ENCODE measurements at places on chromosomes 11 and 22. TPM values are rescaled to one million over a fixed set of nuclear protein-coding genes. Genes with fewer than 3 reads are reported as not detected.

The SPI1 gene
- 35.3 TPM for total RNA-seq

The RAG2 gene
- not detected for total RNA-seq

The ARHGAP8 gene
- total RNA-seq = 46.7 TPM

The IGLL1 gene
- total RNA-seq = not detected

The OR2AT4 gene
- not detected for total RNA-seq

The OR52I2 gene
- not detected for total RNA-seq

The SLC43A3 gene
- 39.5 TPM for total RNA-seq

The RBMXL2 gene
- total RNA-seq = not detected

GRCh38 chr11:2655016-2655719 lies 44.6 kb downstream of the KCNQ1OT1 start:
- no peak for DNase-seq

GRCh38 chr11:119478711-119479285 lies 55.8 kb upstream of the THY1 start:
- DNase-seq = no peak

DNA sequence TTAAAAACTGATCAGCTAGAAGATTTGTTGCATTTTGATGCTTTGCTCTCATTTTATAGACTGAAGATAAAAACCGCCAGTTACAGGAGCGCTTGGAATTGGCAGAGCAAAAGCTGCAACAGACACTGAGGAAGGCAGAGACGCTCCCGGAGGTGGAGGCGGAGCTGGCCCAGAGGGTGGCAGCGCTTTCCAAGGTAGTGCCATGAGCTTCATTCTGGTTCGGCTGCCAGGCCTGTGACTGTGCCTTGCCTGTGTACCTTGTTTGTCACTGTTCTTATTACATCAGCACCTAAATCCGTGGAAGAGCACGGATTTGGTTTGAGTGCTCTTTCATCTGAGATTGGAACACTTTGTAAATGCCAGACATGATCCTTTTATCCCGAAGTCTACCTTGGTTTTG lies 61.4 kb downstream of the PPFIA1 start:
- no peak for DNase-seq

DNA sequence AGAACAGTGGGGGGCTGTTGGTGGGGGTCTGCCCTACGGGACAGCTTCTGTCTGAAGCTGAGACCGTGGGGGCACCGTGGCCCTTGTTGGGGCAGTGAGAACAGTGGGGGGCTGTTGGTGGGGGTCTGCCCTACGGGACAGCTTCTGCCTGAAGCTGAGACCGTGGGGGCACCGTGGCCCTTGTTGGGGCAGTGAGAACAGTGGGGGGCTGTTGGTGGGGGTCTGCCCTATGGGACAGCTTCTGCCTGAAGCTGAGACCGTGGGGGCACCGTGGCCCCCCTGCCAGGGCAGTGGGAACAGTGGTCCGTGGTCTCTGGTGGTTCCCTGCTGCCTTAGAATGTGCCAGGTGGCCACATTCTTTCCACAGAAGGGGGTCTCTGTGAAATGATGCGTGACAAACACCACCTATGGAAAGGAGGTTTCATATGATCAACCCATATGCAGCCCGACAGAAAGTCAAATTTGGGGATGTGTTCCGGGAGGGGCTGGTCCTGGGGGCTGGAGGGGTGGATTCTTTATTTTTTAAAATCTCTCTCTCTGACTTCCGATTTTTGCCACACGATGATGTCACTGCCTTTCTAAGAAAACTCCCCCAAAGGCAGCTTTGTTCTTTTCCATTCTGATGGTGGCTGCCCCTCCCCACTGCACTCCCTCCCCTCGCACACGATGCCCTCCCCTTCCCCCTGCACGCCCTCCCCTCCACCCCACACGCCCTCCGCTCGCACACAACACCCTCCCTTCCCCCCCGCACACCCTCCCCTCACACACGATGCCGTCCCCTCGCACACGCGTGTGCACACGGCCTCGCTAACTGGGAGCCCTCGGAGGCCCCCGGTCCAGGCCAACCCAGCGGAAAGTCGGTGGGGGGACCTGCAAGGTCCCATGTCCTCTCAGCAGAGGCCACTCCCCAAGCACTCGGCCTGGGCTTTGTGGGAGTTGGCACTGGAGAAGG lies 1186.5 kb downstream of the BRD1 start:
- no peak for DNase-seq

- peak; percentile 74 for DNase-seq
Measured at GRCh38 chr11:17384002-17384511, 4.4 kb downstream of the KCNJ11 start.

GRCh38 chr22:44600207-44600785 lies 101.7 kb upstream of the PRR5 start:
- DNase-seq = no peak

DNA sequence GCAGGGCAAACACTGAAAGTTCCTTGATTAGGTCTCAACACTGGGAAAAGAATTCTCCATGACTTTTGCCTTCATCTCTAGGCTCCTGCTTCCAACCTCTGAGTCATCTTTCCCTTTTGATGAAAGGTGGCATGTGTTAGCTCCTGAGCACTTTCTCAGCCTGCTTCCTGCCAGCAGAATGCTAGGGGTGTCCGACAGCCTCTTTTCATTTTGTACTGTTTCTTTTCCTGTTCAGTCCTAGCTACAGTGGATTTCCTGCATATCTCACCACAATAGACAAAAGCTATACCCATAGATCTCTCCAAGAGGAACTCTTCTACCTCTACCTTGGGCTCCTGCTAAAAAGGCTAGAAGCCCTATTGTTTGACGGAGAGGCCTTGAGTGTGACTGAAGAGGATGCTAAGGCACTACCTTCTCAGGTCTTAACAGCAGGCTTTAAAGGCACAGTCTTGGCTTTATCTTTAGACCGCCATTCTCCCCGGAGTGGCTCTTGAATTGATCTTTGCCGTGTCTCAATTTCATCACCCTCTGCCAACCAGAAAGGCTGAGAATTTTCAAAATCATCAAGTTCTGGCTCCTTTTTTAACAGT lies 145.5 kb downstream of the RBFOX2 start:
- DNase-seq = no peak

- no peak for DNase-seq
Measured at GRCh38 chr11:82899186-82899820, 927 bp downstream of the PRCP start.

DNA sequence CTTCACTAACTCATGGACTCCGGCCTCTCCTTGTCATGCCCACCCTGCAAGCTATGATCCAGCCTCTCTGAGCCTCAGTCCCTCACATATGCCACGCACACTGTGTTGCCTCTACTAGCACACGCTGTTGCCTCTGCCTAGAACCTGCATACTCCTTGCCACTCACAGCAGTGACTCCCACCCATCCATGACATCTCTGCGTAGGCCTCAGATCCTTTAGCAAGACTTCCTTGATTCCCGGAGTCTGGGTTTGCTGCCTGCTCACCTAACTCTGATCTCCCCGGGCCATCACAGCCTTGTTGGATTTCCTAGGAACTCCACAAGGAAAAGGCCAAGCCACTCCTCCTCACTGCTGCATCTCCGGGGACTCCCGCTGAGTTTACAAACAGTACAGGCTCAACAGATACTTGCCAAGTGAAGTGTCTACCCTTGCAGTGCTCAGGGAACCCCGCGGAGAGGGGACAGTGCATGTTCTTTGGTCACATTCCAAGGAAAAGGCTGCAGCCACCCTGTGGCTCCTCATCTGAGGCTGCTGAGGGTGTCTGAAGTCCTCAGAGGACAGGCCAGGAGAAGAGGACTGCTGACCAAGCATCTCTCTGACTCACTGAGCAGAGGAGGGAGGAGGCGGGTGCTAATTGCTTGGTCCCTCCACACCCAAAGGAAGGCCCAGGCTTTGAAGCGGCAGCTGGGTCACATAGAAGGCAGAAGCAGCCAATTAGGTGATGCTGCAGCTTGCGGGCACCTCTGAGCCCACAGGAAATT lies 42.4 kb upstream of the NAV2 start:
- no peak for DNase-seq

DNA sequence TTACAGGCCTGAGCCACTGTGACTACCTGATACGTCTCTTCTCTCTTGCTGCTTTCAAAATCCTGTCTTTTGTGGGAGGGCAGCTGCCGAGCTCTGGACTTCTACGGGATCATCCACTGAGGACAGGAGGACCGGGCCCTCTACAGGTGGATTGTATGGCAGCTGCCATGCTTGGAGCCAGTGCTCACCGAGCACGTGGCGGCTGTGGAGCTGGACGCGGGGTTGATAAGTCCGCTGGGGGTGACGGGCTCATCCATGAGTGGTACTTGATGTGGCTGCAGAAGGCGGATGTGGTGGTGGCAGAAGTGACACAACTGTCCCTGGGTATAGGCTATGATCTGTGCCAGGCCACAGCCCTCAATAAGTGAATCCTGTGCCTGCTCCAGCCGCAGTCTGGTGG lies 1.8 kb upstream of the CYP2D6 start:
- no peak for DNase-seq

DNA sequence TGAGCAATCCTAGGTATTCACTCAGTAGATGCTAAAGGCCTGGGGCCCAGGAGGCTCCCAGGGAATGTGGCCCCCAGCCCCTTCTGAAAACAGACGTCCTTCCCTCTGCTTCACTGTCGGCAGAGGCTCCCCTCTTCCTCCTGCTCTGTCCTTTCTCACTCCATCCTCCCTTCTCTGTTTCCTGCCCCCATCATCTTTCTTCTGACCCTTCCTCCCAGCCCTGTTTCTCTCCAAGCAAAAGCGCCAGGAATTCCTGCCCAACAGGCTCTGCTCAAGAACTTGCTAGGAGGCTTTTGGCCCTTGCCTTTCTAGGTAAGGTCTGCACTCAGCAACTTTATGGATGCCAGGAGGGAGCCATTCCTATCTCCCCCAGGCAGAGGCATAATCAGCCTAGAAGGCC lies 300.5 kb downstream of the NTM start:
- no peak for DNase-seq

DNA sequence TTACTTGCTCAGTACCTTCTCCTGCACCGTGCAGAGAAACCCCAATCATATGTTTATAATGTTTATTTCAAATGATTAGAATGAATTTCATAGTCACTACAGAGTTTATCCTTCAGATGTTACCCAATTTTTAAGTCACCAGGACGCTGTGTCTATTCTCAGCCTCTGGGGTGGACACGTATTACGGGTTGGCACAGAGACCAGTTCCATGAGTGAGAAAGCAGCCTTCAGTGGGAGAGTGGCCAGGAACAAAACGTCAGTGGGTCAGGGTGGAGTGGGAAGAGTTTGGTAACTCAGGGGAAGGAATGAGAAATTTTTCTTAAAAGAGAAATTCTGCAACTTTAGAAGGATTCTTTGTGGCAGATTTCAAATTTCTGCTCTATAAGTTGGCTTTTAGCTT lies 77.1 kb upstream of the MTMR2 start:
- peak; percentile 78 for DNase-seq

DNA sequence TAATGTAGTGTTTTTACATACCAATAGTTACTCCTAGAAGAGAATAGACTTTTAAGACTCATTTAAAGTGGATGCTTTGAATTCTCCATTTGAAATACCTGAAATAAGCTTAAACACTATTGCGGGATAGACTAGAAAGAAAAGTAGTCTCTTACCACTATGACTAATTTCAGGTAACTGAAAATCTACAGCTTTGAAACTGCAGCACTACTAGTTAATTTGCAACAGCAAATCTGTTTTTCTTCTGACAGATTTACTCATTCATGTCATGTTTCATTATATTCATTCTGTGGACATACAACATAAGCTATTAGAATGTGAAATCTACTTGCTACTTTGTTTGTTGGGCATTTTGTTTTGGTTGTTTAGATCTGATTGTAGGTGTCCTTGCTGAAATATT lies 153.6 kb downstream of the MAML2 start:
- no peak for DNase-seq

- DNase-seq = no peak
Measured at GRCh38 chr22:45876136-45877035, 100.6 kb downstream of the WNT7B start.

GRCh38 chr11:83044958-83045712 lies 26.6 kb downstream of the RAB30 start:
- DNase-seq = no peak

GRCh38 chr11:75949023-75949672 lies 134.1 kb downstream of the UVRAG start:
- no peak for DNase-seq

DNA sequence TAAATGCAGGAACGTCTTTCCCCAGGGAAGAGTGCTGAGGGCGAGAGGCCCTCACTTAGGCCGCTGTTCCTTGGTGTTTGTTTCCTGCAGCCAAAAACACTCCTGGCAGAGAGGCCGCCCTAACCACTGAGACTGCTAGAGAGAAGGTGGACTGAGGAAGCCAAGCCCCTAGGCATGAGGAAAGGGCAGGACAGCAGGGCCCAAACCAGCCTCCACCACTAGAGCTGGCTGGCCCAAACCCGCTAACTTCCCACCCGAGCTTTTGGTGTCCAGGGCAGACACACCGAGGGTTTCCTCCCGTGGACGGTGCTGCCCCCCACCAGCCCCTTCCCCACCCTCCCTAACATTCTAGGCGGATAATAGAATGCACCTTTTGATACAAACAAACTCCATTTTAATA lies 6.0 kb downstream of the FGF19 start:
- no peak for DNase-seq

GRCh38 chr11:443542-444199 lies 1.9 kb upstream of the ANO9 start:
- DNase-seq = no peak

GRCh38 chr11:111299101-111300026 lies 1.0 kb downstream of the POU2AF3 start:
- no peak for DNase-seq
